MG63 (cell line): ENCODE measurements at places on chromosomes 16 and 17. TPM values are rescaled to one million over a fixed set of nuclear protein-coding genes. Genes with fewer than 3 reads are reported as not detected.

Gene C16orf92
- not detected in 2 replicates for total RNA-seq

DNA sequence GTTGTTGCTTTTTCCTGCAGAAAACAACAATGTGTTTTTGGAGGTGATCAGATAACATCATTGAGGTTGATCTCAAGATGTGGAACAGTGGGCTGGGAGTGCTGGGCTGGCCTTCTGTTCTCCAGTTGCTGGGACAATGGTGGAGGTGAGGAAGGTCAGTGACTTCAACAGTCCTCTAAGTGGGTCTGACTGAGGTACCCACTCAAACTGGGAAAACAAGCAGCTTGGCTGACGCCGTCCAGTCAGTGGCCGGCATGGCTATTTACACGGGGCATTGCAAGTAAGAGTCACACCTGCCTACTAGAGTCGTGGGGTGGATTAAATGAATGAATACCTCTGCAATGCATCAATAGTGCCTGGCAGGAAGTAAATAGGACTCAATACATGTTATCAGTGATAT is 386.7 kb upstream of the ZFHX3 start:
- DNase-seq, result no peak

Gene MYADML2
- total RNA-seq, result not detected in 2 replicates

DNA sequence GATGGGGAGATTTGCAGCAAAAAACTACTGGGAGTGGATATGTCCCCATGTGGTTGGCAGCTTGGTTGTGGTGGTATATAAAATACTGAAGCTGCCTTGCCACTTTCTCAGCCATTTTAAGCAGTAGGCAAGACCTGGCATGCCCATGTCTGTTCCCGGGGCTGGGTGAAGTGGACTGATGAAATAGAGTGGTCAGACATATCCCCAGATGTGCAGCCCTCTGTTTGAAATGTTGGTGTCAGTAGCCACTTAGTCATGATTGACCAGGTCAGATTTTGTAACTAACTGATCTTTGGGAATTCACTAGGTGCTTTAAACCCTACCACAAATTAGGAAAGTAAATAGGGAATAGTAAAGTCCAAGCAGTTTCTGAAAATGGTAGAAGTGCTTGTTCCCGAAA is 151.6 kb downstream of the PHKB start:
- DNase-seq, result no peak

Gene NACA2
- 0.43 TPM in 1 of 2 replicates, not detected in the other for total RNA-seq

Gene MEIOC
- 0.95 TPM in 1 of 2 replicates, not detected in the other for total RNA-seq
